Purkinje cell (primary cell): ENCODE measurements at places on chromosomes 11 and 22. TPM values are rescaled to one million over a fixed set of nuclear protein-coding genes. Genes with fewer than 3 reads are reported as not detected.

Gene SNU13
- polyA plus RNA-seq: 515 and 524 TPM in 2 replicates

Gene CYB5R2
- not detected in 2 replicates for polyA plus RNA-seq

Gene APOL6
- polyA plus RNA-seq: 0.27 and 1.3 TPM in 2 replicates

Gene HORMAD2
- polyA plus RNA-seq: 1.3 TPM in 1 of 2 replicates, not detected in the other

Gene CASP4
- polyA plus RNA-seq: 1.3 and 4.1 TPM in 2 replicates

Gene KIRREL3
- polyA plus RNA-seq: 3.4 and 6.6 TPM in 2 replicates

Gene TEX12
- polyA plus RNA-seq: 0.77 and 2.5 TPM in 2 replicates

Gene RPLP2
- polyA plus RNA-seq: 295 and 369 TPM in 2 replicates

Gene RHOD
- not detected in 2 replicates for polyA plus RNA-seq

Gene OR52E8
- not detected in 2 replicates for polyA plus RNA-seq

Gene EHF
- polyA plus RNA-seq: not detected in 2 replicates

Gene TNNT3
- not detected in 2 replicates for polyA plus RNA-seq

Gene ZNHIT2
- 0.19 and 1.9 TPM in 2 replicates for polyA plus RNA-seq

Gene BTBD18
- polyA plus RNA-seq: 0.24 TPM in 1 of 2 replicates, not detected in the other

Gene SYNGR1
- polyA plus RNA-seq: 16.2 and 23.8 TPM in 2 replicates

Gene NXPE4
- polyA plus RNA-seq: not detected in 2 replicates

Gene LSP1
- 1.7 and 6.2 TPM in 2 replicates for polyA plus RNA-seq
